RWPE2 (cell line): ENCODE measurements at places on chromosomes 12 and 14.
A peak's percentile ranks its signal among the peaks of the same experiment; 100 is the strongest.

GRCh38 chr12:72084880-72085279 lies 146.2 kb downstream of the TPH2 start:
- no peak for DNase-seq

DNA sequence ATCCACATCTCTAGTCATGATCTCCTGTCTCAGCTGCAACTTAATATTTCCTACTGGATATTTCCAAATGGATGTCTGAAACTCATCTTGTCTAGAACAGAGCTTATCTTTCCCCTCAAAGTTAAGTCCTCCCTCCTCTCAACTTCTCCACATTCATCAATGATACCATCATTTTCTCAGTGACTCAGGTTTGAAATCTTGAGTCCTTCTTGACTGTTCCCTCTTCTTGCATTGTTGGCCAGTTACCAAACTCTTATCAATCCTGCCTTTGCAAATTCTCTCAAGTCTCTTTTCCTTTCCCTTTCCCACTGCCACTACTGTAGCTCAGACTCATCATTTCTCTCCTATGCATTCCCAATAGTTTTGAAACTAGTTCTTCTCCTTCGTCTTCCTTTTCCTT lies 14.3 kb upstream of the CHURC1 start:
- DNase-seq = no peak

- DNase-seq = no peak
These were observed 176.6 kb downstream of the TRHDE start for GRCh38 chr12:72448805-72449204.

- no peak for DNase-seq
These were observed 2.8 kb downstream of the RPS6KL1 start for GRCh38 chr14:74920281-74920680.

DNA sequence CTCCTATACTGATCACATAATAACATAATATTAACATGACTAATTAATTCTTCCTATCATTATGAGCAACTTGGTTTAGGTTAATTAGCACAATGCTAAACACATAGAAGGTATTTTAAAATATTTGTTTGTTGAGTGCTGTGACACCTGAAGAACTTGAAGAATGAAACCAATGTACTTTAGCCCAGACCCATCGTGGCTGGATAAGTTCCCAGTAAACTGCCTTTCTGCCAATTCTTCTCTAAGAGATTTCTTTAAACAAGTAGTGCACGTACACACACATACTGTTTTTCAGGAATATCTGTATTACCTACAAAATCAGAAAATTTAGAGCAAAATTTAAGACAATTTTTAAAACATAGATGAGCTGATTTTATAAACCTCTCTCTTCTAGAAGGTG lies 207.4 kb upstream of the SSTR1 start:
- no peak for DNase-seq

GRCh38 chr14:87745507-87746118 lies 247.4 kb downstream of the GALC start:
- no peak for DNase-seq

DNA sequence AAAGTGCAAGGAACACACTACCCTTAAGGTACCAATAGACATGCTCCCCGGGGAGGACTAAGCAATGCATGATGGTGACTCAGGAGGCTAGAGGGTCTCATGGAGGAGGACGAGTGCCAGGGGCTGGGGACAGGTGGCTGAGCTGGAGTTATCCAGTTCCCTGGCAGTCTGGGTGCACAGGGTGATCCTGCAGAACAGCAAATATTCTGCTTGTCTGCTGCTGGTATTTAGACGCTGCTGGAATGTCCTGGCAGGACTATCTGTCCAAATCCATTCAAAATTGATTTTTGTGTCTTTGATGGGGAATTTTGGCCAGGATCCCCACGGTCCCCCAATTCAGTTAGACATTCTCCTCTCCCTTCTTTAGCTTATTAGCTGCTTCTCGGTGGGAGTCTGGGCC lies 138.7 kb downstream of the C12orf75 start:
- DNase-seq = no peak

DNA sequence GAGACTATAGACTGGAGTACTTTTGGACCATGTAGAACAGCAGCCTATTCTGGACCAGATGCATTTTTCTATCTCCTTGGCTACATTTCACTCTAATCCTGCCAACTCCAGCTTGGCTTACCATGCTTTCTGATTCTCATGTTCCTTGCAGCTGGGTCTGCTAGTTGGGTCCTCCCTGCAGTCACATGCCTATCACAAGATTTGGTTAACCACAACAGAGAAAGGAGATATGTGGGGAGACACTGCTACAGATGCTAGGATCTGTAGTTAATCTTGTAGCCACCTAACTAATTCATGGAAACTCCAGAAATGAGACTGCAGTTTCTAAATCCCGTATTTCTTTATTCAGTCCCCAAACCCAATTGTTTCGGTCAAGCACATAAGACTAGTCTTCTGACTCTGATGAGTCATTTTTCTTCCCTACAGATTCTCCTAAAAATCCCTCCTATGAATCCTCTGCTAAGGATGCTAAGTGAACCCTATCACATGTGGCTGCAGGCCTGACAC lies 410.6 kb downstream of the DAD1 start:
- DNase-seq = no peak

- DNase-seq = no peak
These were observed 8.6 kb downstream of the RAB5B start for GRCh38 chr12:55982319-55982936.

- no peak for DNase-seq
These were observed 20.1 kb downstream of the KLRK1 start for GRCh38 chr12:10369557-10370415.

DNA sequence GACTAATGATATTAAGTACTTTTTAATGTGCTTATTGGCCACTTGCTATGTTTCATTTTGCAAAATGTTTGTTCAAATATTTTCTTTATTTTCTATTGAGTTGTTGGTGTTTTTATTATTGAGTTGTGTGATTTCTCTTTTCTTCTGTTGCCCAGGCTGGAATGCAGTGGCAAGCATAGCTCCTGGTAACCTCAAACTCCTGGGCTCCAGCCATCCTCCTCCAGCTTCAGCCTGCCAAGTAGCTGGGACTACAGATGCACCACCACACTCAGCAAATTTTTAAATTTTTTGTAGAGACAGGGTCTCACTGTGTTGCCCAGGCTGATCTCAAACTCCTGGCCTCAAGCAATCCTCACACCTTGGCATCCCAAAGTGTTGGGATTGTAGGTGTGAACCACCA lies 199.2 kb downstream of the NOVA1 start:
- DNase-seq = no peak

GRCh38 chr12:115891556-115892164 lies 385.8 kb downstream of the MED13L start:
- DNase-seq = no peak

GRCh38 chr14:25626986-25627385 lies 577.0 kb upstream of the STXBP6 start:
- no peak for DNase-seq

- DNase-seq = no peak
These were observed 982 bp upstream of the NINJ2 start for GRCh38 chr12:664075-664778.

GRCh38 chr14:71672596-71672995 lies 259.6 kb upstream of the RGS6 start:
- DNase-seq = no peak

GRCh38 chr14:67943947-67944346 lies 124.4 kb downstream of the RAD51B start:
- DNase-seq = no peak

- no peak for DNase-seq
These were observed 297.0 kb downstream of the FUT8 start for GRCh38 chr14:65709576-65709975.

DNA sequence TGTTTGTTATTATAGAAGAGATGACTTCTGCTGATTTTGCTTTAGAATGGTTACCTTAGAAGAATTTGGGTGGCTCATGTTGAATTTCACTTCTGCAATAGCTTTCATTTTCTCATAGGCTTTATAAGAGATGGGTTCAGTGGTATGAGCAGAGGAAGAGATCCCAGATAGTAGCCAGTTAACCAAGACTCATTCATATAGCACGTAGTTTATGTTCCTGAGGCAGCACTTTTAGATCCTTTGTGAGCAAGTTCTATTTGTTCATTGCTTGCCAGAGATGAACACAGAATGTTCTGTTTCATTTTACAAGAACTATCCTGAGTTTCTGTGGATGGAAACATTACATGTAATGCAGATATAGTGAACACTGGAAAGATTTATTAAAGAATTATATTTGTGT lies 32.2 kb downstream of the RAB21 start:
- no peak for DNase-seq

GRCh38 chr12:24888813-24889212 lies 60.1 kb downstream of the BCAT1 start:
- no peak for DNase-seq

GRCh38 chr14:68027276-68027675 lies 207.7 kb downstream of the RAD51B start:
- DNase-seq = no peak

- DNase-seq = no peak
These were observed 5.8 kb downstream of the HNRNPC start for GRCh38 chr14:21263284-21264024.

- DNase-seq = no peak
These were observed 108.2 kb downstream of the SLC38A6 start for GRCh38 chr14:61089126-61089750.

- peak; percentile 70 for DNase-seq
These were observed 90.1 kb upstream of the FLRT2 start for GRCh38 chr14:85439696-85440328.

- no peak for DNase-seq
These were observed 26.8 kb downstream of the FERMT2 start for GRCh38 chr14:52923902-52924575.
